ENCODE measurements at places on chromosomes 4 and X.

DNA sequence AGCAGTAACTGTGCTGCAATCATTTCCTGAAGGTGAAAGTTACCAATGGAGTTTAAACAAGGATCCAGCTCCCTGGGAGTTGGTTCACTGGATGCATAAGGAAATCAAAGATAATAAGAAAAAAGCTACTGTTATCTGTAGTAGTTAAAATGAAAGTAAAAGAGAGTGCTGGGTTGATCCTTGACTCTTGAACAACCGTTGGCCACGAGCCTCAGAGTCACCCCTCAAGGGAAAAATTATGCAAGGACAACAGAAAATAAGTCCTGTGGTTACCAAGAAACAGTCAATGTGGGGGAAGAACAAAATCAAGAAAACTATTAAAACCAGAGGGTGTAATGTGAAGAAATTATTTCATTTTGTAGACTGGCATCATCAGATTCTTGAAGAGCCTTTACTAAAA lies 49.7 kb upstream of the DDIT4L start:
- DNase-seq: no peak

GRCh38 chr4:144411119-144411518 lies 234.8 kb upstream of the HHIP start:
- DNase-seq: no peak

GRCh38 chr4:88202443-88202842 lies 44.0 kb upstream of the ABCG2 start:
- no peak for DNase-seq

DNA sequence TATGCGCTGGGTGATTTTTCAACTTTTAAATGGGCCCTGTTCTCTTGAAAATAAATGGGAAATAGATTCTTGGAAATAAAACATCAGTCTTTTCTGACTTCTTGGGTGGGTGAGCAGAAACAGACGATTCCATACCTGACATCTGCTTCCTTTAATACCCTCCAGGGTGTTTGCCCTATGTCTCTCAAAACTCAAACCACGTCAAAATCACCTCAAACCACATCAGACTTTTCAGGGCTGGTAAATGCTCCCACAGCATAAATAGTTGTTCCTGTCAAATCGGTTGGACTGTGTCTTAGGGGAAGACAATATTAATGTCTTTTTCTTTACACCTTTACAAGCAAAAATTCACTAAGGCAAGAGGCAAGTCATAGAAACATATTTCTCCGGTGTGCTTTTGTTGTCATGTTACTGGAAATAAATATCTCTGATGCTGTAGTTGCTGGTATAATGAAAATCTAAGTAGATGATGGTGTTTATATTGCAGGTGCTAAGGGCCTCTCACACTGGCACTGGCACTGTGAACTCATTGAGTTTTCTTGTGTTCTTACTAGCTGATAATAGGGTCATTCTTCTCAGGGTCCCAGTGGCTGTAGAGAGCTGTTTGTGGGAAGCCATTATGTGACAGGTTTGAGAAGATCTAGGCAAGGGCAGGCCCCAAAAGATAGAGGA lies 380.4 kb downstream of the RAPGEF2 start:
- DNase-seq: no peak

- no peak for DNase-seq
These were observed 363.9 kb upstream of the PPP1R2C start for GRCh38 chrX:43141885-43142284.

GRCh38 chr4:175290401-175290800 lies 372.2 kb downstream of the ADAM29 start:
- DNase-seq: no peak

DNA sequence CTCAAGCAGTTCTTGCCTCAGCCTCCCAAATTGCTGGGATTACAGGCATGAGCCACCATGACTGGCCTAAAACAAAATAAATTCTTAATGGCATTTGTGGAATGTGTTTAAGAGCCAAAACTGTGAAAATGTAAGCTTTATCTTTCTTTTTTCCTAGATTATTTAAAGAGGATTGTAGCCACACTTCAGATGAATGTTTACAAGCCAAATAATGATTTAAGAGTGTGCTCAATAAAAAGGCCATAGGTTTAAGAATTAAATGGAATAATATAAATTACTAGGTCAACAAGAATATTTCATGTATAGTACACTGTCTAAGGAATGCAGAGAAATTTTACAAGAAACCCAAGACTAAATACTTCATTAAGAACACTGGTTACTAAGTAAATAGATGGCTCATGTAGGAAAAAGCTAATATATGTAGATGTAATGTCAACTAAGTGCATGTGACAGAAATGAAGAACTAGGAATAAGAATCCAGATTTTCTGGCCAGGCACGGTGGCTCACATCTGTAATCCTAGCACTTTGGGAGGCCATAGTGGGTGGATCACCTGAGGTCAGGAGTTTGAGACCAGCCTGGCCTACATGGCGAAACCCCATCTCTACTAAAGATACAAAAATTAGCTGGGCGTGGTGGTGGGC lies 21.3 kb upstream of the UGDH start:
- DNase-seq: no peak

DNA sequence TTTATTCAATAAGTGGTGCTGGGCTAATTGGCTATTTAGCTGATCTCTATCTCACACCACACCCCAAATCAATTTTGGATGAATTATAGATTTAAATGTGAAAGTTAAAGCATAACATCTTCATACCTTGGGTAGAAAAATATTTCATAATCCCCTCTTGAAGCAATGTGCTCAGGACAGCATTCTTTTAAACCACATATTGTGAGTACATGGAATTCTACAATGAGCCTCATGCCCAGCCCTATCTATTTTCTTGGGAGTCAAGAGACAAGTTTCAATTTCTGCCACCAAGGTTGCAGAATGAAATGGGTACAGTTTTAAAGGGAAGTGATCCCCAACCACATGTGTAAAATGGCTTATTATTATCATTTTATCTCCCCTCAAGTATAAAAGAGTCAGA lies 30.6 kb upstream of the GPRIN3 start:
- no peak for DNase-seq

DNA sequence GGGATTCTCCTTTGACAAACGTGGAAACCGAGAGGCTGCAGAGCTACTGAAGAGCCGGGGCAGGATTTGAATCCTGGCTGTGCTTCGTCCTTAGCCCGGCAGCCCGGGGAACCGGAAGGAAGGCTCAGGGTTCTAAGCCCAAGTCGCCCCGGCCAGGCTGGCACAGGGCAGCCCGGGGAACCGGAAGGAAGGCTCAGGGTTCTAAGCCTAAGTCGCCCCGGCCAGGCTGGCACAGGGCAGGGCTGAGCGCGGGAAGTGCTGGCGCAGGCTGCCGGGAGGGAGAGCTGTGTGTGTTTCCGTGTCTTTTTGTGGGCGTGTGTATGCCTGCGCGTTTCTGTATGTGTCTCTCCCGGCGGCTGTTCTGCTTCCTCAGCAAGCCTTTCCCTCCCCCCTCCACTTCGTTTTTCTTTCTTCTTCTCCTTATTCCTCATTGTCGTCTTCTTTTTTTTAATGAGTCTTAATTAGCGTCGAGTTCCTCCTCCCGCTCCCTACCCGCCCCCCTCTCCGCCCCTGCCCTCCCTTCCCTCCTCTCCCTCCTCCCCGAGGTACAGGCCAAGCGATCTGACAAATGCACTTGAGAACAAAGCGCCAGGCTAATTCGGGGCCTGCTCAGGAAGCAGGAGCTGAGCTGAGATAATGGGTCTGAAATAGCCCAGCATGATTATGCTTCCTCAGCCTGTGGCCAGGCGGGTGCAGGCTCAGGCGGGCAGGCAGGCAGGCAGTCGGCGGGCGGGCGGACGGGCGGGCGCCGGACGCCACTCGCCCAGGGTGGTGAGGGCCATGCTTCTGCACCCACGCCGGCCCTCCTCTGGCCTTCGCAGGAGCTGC lies 65.9 kb downstream of the EFNB1 start:
- DNase-seq: peak; percentile 65

GRCh38 chr4:93080316-93080715 lies 748.2 kb upstream of the ATOH1 start:
- no peak for DNase-seq

DNA sequence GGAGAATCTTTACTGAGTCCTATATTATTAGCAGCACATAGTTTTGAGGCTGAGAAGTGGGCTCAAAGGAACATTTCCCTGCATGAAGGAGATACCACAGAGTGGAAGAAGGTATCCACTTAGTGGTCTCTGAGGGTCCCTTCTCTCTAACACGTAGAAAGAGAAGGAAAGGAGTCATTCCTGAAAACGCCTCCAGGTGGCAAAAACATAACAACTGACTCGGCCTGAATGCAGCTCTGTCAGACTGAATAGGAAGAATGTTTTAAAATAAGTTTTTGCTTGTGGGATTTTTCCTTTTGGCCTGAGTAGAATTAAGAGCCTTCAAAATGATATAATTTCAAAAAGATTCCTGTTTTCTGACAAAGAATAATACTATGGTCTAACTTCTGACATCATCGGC lies 23.3 kb downstream of the RPGR start:
- DNase-seq: no peak

DNA sequence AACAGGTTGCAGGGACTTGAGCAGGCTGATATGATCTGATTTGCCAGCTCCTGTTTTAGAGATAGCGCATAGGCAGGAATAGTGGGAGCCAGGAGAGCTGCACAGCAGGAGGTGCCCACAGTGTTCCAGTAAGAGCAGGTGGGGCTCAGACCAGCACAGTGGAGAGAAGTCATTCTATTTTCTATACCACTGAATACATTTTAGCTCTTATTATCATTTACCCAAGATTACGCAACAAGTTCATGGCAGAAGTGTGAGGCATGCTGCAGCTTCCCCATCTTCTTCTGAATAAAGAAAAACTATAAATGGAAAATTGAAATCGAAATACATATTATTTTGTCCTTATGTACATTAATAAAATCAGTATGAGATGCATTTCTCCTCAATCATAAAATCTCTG lies 114.7 kb upstream of the EDNRA start:
- no peak for DNase-seq

GRCh38 chrX:144801786-144802185 lies 445.5 kb upstream of the SPANXN1 start:
- no peak for DNase-seq

DNA sequence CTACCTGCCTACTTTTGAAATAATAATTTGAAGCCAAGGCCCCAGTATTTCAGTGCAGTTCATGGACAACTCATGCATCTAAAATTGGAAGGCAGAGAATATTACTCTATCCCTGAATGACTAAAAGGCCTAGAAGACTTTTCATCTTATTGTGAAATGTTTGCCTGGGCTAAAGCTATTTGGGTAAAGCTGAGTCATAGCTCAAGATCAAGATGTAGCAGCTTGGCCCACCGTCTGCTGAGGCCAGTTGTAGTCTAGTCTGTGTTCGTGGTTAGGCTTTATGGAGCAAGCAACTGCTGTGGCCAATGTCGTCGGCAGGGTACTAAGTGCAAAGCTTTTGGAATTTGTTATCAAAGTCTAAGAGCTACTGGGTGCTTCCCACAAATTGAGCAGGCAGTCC lies 929.1 kb downstream of the RAB28 start:
- no peak for DNase-seq

- no peak for DNase-seq
These were observed 381.6 kb upstream of the CPEB2 start for GRCh38 chr4:14620567-14621141.

- no peak for DNase-seq
These were observed 2.9 kb downstream of the GYG2 start for GRCh38 chrX:2831471-2832228.

GRCh38 chr4:182555997-182556418 lies 312.8 kb downstream of the TENM3 start:
- DNase-seq: no peak

- DNase-seq: no peak
These were observed 92.7 kb downstream of the LARP1B start for GRCh38 chr4:128153800-128154199.

DNA sequence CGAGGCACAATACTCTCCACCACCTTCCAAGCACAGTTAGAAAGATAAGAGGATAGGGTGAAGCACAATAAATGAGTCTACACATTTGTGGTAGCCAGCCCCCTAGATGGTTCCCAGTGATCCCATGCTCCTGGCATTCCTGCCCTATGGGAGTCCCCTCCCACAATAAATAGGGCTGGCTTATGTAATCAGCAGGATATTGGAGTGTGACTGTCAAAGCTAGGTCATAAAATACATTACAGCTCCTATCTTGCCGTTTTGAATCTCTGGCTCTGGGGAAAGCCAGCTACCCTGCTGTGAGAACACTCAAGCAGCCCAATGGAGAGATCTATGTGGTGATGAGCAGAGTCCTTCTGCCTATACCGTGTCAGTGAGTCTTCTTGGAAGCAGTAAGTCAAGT lies 198.7 kb upstream of the NOCT start:
- DNase-seq: no peak

DNA sequence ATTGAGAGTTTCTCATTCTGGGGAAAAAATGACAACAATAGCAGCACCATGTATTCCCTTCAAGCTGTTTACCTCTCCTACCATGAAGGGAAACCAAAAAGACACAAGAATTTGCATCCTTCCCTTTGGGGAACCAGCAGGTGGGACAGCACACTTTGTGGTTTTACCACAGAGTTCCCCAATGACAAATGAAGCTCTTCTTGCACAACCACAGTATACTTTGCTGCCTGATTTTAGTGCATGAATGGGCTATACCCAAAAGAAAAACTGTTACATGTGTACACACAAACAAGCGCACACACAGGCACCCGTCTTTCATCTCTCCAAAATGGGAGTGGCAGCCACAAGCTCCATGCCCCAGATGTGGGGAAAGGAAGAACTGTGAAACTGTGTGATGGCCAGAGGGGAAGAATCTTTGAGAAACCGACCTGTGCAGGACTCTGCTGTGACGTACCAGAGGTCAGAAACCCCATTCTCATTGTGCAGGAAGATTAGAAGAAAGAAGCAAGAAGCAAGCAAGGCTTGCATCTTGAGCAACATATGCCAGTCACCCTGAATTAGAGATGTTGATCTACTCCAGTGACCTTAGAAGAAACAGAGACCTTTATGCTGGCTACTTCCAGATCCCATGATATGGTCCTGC lies 2.7 kb upstream of the MAML3 start:
- no peak for DNase-seq

DNA sequence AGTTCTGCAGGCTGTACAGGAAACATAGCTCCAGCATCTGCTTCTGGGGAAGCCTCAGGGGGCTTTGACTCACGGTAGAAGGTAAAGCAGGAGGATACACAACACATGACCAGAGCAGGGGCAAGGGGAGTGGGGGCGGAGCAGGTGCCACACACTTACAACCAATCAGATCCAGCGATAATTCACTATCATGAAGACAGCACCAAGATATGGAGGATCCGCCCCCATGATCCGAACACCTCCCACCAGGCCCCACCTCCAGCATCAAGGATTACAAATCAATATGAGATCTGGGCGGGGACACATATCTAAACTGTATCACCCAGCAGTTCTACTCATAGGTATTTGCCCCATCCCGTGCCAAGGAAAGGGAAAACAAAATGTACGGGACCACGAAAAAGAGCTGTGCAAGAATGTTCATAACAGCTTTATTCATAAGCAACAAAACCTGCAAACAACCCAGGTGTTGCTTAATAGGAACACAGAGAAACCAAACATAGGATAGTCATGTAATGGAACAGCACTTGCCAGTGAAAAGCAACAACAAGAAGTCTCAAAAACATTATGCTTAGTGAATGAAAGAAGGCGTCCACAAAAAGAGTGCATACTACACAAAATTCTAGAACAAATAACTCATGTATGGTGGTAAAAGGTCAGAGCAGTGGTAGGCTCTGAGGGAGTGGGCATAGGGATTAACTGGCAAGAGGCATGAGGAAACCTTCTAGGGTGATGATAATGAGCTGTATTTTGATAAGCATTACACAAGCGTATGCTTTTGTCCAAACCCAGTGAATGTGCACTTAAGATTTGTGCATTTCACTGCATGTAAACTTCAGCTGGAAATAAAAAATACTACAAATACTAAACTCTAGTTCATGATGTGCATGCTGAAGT lies 130.9 kb upstream of the FAM9B start:
- no peak for DNase-seq

- DNase-seq: no peak
These were observed 38.0 kb downstream of the NUP62CL start for GRCh38 chrX:107168257-107168656.
